ENCODE measurements at places on chromosomes 3 and 15.

GRCh38 chr3:175421902-175422301 lies 562.8 kb downstream of the NAALADL2 start:
- no peak for DNase-seq

DNA sequence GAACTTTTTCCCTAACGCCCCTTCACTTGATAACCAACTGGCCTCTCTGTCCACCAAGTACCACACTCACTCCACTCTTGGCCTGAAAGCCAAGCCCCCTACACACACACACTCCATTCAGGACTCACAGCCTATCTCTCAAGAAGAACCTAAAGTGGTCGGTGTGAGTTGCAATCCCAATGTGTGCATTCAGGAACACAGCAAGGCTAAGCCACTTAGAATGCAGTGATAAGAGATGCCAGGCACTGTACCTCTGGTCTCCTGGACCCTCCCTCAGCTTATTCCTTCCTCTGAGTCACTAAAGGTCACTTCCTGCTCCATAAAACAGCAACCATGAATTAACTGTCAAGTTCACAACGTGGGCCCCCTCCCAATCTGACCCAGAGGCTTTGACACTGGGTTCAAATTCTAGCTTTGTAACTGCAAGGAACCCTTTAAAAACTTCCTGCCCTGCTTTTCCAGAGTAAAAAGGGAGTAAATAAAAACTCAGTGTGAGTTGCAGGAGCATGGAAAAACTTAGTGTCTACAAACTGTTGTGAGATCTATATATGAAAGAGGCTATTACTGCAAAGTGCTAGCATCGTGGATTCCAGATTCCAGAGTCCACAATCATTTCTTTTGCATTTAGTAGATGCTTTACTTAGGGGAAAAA lies 17.6 kb upstream of the KCNMB3 start:
- no peak for DNase-seq

- DNase-seq: no peak
These were observed 101.3 kb upstream of the GALNT15 start for GRCh38 chr3:16073203-16073602.

- no peak for DNase-seq
These were observed 71.5 kb downstream of the CERS3 start for GRCh38 chr15:100457201-100457600.

DNA sequence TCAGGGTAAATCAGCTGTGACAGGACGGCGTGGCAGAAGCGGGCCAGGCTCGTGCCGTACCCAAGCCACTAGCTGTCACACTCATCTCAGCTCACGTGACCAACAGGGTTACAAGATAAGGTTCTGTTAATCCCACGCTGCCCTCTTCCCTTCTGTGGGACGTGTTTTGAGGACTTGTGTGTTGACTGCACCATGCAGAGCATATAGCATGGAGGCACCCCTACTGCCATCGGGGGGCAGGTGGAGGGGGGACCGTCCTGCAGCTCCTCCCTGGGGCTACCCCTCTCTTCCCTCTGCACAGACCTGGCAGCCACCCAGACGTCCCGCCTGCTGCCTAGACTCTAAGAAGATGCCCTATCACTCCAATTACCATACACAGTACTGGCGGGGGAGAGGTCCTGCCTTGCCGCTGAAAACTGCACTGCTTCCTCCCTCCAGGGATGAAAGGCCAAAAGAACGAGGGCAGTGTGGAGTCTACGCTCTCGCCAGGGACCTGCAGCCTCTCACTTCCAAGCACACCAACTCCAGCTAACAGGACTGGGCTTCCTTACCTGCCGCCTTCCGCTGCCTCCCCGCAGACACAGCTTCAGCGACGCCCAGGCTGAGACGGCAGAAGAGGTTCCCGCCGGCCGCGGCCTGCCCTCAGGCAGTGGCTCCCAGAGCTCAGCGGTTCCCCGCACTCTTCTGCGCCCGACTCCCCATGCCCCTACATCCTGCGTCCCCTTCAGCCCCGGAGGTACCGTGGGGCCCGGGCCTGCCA lies at the start of gene TNK2:
Gene TNK2 (minus strand): TSS at position 618 of the 760 bp plus-strand sequence. CDS start 19,963 bp downstream, outside the sequence.
- no peak for DNase-seq

- DNase-seq: no peak
These were observed 674.4 kb downstream of the NTRK3 start for GRCh38 chr15:87582169-87582568.

DNA sequence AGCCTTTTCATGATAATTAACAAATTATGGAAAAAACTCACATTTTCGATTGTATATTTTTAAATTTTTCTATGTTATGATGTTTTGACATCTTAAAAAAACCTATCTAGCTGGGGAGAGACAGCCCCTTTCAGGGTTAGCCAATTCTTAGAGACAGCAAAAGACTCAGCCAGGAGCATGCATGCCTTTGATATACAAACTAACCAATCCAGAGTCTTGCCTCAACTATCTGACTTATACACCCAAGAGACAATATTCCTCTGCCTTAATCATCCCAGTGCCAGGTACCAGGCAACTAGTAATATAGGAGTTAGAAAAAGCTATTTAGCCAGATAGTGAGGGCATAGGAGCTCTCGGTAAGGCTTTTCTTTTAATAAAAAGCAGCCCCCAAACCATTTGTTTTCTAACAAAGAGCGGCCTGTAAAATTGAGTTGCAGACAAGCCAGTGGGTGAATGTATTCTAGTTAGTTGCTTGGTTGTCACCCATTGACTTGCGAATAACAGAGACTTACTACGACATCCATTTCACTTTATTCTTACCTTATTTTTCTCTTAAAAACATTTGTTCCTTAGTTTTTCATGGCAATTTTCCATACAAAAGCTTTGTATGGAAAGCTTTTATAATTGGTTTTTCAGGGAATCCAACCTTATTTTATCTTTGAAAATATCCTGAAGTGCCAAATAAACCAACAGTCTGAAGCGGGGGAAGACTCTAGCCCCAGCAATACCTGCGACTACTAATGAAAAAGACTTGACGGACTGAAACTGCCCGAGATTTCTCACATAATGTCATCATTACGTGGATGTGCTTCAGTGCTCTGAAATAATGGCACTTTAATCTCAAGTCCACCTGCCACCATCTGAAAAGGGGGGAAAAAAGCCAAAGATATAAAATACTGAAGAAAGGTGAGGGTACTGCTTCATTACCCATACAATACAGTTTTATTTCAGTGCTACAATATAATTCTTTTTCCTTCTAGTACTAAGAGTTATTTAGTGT lies 64.6 kb upstream of the ATP2C1 start:
- DNase-seq: no peak

DNA sequence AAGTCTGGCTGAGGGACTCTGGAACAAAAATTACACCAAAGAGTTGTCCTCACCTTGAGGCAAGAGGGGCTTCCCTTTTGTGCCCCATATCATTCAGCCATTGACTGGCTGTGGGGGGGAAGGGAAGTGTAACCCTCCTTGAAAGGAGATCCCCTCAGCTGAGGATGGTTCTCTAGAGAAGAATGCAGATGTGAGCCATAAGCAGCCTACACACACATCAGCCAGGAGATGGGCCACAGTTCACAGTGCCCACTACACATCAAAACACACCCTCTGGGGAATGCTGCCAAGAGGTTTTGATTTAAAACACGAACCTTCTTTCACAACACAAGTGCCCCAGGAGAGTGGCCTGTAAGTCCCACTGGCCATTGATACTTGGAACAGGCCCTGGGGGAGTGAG lies 231.2 kb upstream of the CTDSPL start:
- no peak for DNase-seq

DNA sequence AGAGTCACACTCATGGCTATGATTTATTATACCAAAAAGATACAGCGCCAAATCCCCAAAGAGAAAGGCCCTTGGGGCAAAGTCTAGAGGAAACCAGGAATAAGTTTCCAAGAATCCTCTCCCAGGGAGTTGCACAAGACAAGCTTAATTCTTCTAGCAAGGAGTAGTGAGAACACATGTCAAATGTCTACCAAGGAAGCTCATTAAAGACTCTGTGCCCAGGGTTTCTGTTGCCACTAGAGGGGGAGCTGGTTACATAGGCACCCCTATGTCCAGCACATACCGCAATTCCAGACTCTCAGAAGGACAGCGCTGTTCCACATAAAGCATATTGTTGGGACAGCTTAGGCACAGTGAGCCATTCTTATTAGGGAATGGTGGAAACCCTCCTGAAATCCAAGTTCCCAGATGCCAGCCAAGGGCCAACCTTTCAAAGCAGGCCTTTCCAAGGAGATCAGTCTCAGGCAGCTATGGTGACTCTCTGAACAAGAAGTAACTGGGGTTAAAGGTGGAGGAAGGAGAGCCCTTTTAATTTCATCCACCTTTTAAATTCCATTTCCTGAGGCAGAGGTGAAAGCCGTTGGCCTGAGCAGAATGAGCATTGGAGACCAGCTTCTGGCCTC lies 194.2 kb downstream of the UACA start:
- no peak for DNase-seq

- no peak for DNase-seq
These were observed 3.3 kb downstream of the GABRG3 start for GRCh38 chr15:26974120-26974780.

DNA sequence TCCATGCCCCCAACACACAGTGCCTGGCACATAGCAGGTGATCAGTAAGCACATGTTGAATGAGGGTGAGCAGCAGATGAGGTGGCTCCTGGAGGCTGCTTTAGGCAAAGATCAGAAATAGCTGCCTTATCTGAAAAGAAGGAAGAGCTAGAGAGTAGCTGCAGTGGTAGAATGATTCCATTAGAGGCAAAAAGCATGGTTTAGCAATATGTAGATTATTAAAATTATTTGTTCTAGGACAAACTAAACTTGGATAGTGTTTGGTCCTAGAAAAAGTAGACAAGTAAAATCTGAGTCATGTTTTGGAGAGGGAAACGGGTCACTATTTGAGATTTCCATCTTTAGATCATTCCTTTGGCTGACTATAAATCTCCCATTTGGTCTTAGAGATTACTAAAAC lies 32.1 kb downstream of the KIF7 start:
- DNase-seq: no peak

- no peak for DNase-seq
These were observed 81.0 kb downstream of the ASB7 start for GRCh38 chr15:100683434-100683833.
